Stimulated activated naive CD8-positive, alpha-beta T cell treated with anti-CD3 and anti-CD28 coated beads, Interleukin-15, Interleukin-2, amounts not matched to agents 100 U/mL and 50 U/mL, for 24 hours (primary cell): ENCODE measurements at places on chromosomes 7 and 10.

GRCh38 chr7:92778972-92779371 lies 57.4 kb downstream of the CDK6 start:
- no peak for DNase-seq

GRCh38 chr7:88866265-88866863 lies 70.8 kb upstream of the TEX47 start:
- no peak for DNase-seq

DNA sequence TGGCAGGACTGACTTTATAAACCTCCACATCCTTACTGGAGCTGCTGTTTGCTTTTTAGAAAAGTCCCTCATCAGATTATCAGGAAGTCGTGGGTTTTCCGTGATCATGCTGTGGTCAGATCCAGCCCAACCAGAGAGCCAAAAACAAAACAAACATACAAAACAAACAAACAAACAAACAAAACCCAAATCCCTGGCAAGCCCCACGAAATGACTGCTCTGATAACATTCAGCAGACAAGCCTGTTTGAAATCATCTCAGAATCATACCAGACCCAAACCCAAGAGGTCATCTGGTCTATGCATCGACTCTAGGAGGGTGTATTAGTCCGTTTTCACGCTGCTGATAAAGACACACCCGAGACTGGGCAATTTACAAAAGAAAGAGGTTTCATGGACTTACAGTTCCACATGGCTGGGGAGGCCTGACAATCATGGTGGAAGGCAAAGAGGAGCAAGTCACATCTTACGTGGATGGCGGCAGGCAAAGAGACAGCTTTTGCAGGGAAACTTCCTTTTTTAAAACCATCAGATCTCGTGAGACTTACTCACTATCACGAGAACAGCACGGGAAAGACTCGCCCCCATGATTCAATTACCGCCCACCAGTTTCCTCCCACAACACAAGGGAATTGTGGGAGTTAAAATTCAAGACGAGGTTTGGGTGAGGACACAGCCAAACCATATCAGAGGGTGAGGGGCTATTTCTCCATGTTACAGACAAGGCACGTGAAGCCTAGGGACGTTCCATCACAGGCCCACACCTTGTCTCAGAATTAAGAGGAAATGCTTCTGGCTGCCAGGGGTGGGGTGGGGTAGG lies 85.7 kb downstream of the PARP12 start:
- DNase-seq: no peak

GRCh38 chr7:148472406-148472805 lies 118.2 kb upstream of the C7orf33 start:
- no peak for DNase-seq

DNA sequence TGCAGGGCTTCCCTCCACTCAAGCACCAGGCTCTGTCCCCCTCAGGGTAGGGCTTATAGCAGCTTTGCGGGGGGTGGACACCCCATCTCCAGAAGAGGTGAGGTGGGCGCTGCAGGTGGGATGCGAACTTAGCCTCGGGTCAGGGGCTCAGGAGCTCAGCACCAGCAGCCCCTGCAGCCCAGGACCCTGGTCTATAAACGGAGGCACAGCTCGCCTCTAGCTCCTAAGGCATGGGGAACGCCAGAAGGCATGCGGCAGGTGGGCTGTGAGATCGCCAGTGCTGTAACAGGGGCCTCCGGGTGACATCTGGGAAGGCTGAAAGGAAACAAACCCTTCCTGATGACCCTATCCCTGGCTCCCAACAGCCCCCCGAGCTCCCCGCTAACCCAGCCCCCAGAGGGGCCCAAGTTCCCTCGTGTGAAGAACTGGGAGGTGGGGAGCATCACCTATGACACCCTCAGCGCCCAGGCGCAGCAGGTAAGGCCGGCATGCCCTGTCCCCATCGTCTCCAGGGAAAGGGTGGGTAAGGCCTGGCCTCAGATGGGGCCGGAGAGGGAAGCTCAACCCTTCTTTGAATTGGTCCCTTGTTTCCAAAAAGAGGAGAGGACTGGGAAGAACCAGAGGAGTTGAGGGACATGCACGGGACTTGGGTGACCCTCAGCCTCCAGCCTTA lies 4.2 kb downstream of the NOS3 start:
- DNase-seq: no peak

GRCh38 chr10:27525819-27526218 lies 21.7 kb downstream of the RAB18 start:
- DNase-seq: no peak
